ENCODE measurements at places on chromosomes 2 and 18. TPM values are rescaled to one million over a fixed set of nuclear protein-coding genes. Genes with fewer than 3 reads are reported as not detected.

Gene TRABD2A
- total RNA-seq: 0.77 TPM

Gene GLI2
- 7.8 TPM for total RNA-seq

Gene DCDC2C
- 1.6 TPM for total RNA-seq

Gene RGPD3
- 1.3 TPM for total RNA-seq

Gene EVA1A
- total RNA-seq: 13.2 TPM

Gene LRRFIP1
- 55.8 TPM for total RNA-seq

Gene CHRNG
- 2.0 TPM for total RNA-seq

Gene CAMKMT
- 17.1 TPM for total RNA-seq

Gene SOX11
- 58.1 TPM for total RNA-seq

Gene CENPA
- 2.4 TPM for total RNA-seq

Gene ECEL1
- total RNA-seq: 19.0 TPM

Gene FAM161A
- 113 TPM for total RNA-seq

Gene SLC8A1
- 138 TPM for total RNA-seq

Gene C1QL2
- total RNA-seq: 4.1 TPM

Gene SERTAD2
- total RNA-seq: 23.8 TPM

Gene NEU2
- not detected for total RNA-seq

Gene SERPINB4
- total RNA-seq: not detected

Gene GPR148
- total RNA-seq: not detected

Gene RNF152
- total RNA-seq: 49.1 TPM

Gene KCNG2
- total RNA-seq: 1.9 TPM

Gene APOB
- 0.11 TPM for total RNA-seq

Gene ZNF2
- total RNA-seq: 11.3 TPM

Gene VWA3B
- not detected for total RNA-seq

Gene B4GALT6
- total RNA-seq: 11.7 TPM

Gene MC5R
- total RNA-seq: 0.33 TPM

Gene RAB12
- 58.5 TPM for total RNA-seq

Gene COL3A1
- 7,166 TPM for total RNA-seq

Gene PAIP2B
- 20.4 TPM for total RNA-seq

Data from camera-type eye (tissue), 1 donor.